HCT116 (cell line): ENCODE measurements at places on chromosomes 4 and X.
A peak's percentile ranks its signal among the peaks of the same experiment; 100 is the strongest.

GRCh38 chrX:129797251-129797906 lies 17.6 kb downstream of the SASH3 start:
- DNase-seq: no peak

DNA sequence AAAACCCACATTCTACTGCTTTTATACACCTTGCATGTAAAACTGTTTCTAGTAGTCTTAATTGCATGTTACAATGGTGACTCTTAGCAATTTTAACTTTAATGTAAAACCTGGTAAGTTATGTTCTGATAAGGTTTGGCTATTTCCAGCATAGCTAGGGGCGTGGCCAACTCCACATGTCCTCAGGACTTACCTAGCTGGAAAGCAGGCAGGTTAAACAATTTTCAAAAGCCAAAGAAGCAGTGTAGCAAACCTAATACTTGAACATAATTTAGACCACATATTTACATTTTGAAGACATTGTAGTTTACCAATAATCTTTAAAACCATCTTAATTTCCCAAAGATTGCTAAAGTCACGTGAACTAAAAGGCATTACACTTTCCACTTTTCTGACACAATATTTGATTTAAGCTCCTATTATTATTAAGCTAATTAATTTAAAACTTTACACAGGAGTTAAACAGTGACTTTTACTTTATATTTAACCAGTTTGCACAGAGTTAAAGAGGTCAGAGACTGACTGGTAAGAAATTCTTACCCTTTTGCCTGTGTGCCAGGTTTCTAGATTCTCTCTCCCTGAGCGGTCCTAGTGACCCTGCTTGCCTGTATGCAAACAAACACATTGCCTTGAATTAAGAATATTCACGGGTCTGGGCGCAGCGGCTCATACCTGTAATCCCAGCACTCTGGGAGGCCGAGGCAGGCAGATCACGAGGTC lies 88.2 kb downstream of the GLUD2 start:
- DNase-seq: no peak

DNA sequence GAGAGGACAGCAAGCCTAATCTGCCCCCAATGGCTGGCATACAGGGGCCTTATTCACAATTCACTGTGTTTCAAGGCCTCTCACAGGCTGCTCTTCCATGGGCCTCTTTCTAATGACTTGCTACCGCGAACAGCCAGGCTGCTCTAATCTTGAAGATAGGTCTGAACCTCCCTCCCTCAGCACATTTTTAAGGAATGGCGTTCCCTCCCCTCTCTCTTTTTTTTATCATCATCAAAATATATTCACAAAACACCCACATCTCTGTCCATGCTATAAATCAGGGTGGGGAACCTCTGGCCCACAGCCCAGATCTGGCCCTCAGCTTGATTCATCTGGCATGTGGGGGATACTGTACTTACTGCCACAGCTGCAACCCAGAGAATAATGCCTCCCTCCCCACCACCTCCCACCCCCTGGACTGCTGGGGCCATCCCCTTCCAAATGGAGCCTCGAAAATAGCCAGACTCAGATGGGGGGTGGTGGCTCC lies 76.2 kb upstream of the PLAC1 start:
- DNase-seq: no peak

- DNase-seq: peak; percentile 18
Measured at GRCh38 chrX:118254611-118255010, 91.3 kb upstream of the WDR44 start.

GRCh38 chrX:7120878-7121219 lies 26.7 kb upstream of the STS start:
- DNase-seq: no peak

- DNase-seq: peak; percentile 37
Measured at GRCh38 chrX:109886122-109886761, 116.7 kb upstream of the TMEM164 start.

DNA sequence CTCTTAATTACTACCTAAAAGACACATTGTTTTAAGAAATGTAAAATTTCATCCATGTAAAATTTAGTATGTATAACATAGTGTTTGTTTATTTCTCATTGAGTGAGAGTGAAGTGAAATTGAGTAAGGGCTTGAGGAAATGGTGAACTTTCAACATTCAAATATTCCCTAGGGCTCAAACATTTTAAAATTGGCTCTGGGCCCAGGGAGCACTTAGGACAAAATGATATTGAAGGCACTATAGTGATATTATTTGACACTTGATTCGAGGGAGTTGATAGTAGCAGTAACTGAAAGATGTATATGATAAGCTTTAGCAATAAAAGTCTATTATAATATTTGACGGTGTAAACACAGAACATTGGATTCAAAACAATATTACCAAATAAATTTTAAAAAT lies 1244.0 kb upstream of the TENM3 start:
- no peak for DNase-seq

- no peak for DNase-seq
Measured at GRCh38 chr4:159593681-159594080, 490.8 kb downstream of the RAPGEF2 start.

- DNase-seq: no peak
Measured at GRCh38 chr4:84110040-84110439, 389.1 kb downstream of the NKX6-1 start.

GRCh38 chr4:67218883-67219282 lies 326.4 kb downstream of the CENPC start:
- DNase-seq: no peak

- DNase-seq: no peak
Measured at GRCh38 chr4:82553020-82553419, 8.8 kb downstream of the TMEM150C start.

DNA sequence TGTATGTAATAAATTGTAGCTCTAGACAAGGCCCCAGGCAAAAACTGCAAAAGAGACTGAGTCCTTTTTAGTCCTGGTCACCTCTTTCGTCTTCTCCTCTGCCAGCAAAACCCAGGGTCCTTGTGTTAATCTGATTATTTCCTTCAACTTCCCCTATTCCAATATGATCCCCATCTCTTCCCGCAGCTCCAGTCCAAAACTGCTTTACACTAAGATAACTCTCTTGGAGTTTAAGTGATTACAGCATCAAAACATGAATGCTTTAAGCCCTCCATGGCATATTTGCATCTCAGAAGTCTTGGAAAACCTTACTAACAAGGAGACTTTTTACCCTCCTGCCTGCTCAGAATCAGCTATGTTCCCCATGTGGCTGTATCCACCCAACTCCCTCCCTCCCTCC lies 59.3 kb downstream of the MAGEA1 start:
- no peak for DNase-seq

DNA sequence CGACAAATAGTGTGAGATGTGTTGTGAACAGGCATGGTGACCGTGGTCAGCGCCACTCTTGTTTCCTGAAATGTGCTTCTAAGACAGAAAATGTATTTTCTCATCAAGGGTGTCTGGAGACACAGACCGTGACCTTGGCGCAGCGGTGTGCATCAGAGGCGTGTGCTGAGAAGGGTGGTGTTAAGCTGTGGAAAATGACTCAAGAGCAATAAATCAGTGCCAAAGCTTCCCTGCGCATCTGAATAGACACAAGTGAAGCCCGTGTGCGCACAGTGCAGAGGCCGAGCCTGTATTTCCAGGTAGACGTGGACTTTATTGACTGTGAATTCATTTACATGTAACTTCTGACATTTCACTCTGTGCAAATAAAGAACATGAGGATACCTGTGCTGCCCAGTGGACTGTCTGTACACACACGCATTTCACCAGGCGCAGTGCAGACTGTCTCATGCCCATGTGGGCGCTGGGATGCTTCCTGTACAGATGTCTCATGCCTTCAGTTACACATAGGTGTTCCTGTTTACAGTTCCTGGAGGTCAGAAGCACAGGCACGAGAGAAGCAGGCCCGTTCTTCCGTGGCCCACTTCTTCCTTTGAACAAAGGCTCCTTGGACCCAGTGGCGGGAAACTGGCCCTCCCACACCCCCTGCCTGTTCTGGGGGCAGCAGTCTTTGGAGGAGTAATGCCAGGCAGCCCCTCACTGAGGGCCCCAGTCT lies 31.9 kb downstream of the NSG1 start:
- DNase-seq: no peak

GRCh38 chr4:92104506-92104905 lies 199.3 kb upstream of the GRID2 start:
- no peak for DNase-seq

GRCh38 chr4:44675366-44675765 lies 2.9 kb upstream of the GUF1 start:
- DNase-seq: no peak

DNA sequence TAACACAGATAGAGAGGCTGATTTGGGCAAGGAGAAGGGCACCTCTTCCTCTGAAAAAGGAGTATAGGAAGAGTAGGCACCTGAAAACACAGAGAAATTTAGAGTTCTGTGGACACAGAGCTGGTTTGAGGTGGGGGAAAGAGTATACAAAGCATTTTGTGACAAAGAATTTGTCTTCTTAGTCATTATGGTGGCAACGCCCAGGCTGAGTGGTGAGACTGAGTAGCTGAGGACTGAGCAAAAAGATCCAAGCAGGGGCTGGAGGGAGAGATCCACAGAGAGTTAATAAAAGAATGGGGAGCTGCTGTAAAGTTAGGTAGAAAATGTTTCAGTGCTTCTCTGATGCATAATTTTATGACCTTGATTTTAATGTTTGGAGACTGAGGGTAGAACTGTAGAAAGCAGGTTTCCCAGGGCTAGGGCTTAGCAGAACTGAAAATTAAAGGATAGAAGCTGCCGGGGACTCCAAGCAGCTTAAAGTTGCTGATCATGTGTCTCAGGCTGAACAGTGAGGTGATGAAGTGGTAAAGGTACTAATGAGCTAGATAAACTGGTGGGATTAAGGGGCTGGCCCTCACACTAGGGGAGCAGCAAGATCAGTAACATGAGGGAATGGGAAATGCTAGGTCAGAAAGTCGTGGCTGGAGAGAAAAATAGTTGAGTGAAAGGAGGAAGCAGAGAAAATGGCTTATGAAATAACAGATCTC lies 118.9 kb downstream of the CEP44 start:
- DNase-seq: no peak

- no peak for DNase-seq
Measured at GRCh38 chr4:1373892-1374705, 27.1 kb downstream of the UVSSA start.
